ENCODE measurements at places on chromosomes 2 and 18.

DNA sequence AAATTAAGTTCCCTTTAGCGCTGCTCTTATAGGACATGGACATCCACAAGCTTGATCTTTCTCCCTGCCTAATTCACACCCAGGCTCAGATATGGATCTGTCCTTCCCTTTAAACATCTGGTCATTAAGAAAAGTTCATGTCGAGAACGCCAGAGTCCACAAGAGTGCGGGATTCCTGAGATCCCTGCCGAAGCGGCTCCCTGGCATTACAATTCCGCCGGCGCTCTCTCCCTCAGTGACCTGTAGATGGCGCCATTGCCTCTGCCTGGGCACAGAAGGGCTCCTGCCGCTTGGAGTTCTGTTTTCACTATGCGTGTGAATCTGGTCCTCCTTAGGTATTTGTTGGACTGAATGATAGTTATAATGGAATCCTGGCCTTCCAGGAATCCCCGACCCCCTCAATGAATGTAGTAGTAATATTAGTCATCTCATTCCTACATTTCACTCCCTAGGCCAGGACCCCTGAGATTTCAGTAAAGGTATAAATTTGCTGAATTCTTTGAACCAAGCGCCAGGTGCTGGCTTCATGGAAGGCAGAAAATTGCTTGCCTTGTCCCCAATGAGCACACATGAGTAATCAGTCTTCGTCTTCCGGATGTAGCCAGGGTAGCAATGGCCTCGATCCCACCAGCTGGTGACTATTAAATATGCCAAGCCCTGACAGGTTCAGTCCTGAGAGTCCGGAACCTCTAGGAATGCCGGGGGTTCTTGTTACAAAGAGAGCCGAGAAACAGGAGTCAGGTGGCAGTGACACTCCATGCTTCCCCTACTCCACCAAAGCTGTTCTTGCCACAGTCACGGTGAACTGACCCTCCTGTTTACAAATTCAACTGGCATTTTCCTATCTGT, 26.4 kb upstream of the CD207 start:
- DNase-seq, result peak; percentile 64

GRCh38 chr2:120053891-120054290, 41.0 kb downstream of the EPB41L5 start:
- no peak for DNase-seq

GRCh38 chr18:32300914-32301313, 111.1 kb downstream of the MEP1B start:
- DNase-seq, result no peak

GRCh38 chr2:88177556-88177955, 7.4 kb downstream of the THNSL2 start:
- no peak for DNase-seq

- DNase-seq, result no peak
These were observed 184.4 kb downstream of the RTP5 start for GRCh38 chr2:242053921-242054320.

- peak; percentile 26 for DNase-seq
These were observed 43.7 kb downstream of the ARL4C start for GRCh38 chr2:234453216-234453615.

GRCh38 chr2:111143107-111143842, 22.6 kb downstream of the BCL2L11 start:
- no peak for DNase-seq

DNA sequence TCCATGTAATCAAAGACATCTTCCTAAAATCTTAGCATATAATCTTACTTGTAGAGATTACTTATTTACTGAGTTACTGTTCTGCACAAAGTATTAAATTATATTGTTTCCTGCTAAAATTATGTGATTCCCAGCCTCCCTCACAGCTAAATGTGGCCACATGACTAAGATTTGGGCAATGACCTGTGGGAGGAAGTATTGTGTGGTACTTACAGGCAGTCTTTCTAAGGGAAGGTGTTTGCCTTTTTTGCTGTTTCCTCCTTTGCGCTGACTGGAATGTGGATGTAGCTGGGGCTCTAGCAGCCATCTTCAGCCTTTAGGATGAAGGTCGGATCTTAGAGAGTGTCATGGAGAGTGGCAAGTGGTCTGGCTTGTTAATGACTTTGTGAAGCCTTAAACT, 146.3 kb upstream of the APCDD1 start:
- DNase-seq, result no peak

- no peak for DNase-seq
These were observed 28.2 kb upstream of the DNMT3A start for GRCh38 chr2:25369876-25370275.

- DNase-seq, result no peak
These were observed 2.1 kb upstream of the SCG2 start for GRCh38 chr2:223604231-223604630.

DNA sequence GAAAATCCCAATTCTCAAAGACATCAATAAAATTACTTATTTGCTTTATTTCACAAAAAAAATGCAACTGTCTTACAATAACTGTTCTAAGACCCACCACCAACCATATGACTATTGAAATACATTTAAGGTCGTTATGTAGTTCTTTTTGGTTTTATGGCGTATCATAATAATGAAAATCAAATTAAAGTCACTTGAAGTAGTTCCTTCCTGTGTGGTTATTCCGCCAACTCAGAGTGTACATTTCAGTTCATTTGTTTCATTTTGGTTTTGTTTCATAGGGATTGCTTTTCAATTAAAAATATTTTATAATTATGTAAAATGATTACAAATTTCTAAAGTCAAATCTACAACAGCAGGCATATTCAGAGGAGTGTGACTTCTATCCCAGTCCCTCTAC, 45.9 kb upstream of the AAK1 start:
- peak; percentile 10 for DNase-seq

DNA sequence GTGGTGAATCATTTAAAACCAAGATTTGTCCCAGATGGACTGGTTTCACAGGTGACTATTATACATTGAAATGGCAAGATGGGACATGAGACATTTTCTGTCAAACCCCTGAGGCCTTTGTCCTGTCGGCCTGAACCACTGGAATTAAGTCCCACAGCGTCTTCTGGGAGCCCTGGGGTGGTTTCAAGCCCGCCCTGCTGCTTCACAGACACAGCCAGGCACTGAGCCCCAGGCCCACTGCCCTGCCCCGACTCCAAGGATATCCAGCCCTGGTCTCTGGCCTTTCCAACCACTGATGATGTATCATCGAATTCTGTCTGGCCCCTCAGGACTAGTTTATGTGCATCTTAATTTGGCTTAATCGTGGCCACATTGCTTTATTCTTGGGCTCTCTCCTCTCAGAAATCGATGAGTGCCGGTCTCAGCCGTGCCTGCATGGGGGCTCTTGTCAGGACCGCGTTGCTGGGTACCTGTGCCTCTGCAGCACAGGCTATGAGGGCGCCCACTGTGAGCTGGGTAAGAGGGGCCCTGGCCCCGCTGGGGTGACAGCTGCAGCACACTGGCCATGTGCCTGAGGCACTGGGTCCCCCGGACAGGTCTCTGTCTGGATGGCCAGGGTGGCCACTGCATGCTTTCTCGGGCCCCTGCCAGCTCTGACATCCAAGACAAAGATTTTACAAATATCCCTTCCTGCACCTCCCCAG, 39.5 kb downstream of the MTERF4 start:
- DNase-seq, result no peak

- no peak for DNase-seq
These were observed 109.8 kb downstream of the AGAP1 start for GRCh38 chr2:235603659-235604058.

DNA sequence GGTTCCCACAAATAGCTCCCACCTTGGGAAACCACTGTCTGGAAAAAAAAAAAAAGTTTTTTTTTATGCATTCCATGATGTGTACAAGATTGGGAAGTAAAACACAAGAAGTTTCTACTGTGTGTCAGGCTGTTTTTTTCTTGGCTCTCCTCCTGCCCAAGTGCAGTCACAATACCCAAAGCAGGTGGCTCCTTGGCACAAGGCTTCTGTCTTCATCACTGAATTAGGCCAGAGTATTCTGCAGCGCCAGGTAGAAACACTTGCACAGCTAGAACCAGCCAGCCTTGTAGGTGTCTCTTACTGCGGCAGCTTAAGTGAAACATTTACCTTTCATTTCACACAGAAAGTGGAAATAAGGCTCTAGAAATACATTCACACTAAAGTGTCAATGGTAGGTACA, 23.8 kb upstream of the MAL start:
- DNase-seq, result no peak

- DNase-seq, result no peak
These were observed 178.3 kb downstream of the TRIB2 start for GRCh38 chr2:12895017-12895416.

DNA sequence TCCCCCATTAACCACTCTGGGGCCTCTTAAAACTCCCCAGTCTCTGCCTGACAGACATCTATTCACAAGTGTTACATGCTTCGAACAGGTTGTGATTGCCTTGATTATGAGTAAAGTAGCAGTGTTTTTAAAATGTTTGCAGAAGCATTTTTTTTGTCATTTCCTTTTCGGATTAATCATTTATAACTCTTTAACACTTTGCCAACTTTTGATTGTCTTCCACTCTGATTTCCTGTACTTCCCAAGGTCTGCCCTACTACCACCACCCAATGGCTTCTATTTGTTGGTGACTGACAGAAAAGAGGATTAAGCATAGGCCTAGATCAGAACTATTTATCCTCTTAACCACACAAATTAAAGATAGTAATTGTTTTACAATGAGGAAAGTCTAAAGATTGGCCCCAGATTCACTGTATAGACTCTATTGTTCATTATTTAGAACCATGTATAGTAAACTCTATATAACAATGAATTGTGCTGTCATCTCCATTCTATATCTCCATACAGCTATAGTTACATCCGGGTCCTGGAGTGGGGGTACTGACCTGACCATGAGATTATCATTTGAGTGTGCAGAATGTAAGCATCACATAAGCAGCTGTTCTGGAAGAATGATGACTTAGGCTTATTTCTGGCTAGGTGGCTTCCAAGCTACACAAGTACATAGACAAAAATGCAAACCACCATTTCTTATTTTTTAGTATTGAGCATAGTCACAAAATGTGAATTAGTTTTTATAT, 110.3 kb upstream of the RBMS1 start:
- no peak for DNase-seq

DNA sequence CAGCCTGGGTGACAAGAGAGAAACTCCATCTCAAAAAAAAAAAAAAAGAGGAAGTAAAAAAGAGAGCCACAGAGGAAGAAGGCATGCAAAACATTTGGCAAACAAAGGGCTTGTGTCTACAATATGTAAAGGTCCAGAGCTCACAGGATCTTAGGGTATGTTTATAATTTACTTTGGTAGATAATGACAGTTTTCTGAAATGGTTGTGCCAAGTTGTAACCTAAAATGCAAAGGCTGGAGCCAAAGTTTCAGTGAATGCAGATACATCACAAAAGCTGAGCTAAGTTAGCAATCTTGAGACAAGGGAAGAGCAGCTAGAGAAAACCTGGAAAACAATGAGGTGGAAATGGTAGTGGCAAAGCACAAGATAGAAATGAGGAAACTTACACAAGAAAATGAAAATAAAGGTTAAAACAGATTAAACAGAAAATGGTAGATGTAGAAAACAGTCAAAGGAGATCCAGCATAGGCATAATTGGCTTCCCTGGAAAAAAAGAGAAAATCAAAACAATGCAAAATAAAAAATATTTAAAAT, 77.5 kb upstream of the HK2 start:
- DNase-seq, result no peak

DNA sequence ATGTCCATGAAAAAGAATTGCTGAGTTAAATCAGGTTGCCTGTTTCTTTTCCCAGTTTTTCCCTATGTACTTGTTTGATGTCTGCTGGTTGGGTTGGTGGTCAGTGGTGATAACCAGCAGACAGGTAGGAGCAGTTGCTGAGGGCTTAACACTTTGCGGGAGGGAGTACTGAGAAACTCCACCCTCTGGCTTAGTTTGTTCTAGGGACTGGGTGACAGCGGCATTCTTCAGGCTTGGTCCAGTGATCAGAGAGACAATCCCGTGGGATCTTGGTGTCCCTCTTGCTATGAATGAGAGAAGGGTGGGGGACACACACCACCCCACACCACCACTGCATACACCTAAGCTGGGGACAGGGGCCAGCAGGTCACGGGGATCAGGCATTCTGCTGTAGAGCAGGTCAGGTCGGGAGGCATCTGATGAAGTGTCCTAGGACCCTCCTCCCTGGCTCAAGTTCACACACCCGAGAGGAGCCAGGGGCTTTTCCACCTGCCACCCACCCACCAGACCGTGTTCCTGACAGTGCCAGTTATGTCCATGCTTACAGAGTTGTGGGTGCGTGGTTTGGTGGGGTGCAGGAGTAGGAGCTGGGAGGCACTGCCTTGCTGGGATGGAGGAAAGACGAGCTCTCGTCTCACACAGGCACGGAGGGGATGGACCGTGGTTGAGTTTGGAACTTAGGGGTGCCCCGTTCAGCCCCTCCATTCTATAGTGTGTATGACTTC, 21.3 kb upstream of the ALLC start:
- no peak for DNase-seq

DNA sequence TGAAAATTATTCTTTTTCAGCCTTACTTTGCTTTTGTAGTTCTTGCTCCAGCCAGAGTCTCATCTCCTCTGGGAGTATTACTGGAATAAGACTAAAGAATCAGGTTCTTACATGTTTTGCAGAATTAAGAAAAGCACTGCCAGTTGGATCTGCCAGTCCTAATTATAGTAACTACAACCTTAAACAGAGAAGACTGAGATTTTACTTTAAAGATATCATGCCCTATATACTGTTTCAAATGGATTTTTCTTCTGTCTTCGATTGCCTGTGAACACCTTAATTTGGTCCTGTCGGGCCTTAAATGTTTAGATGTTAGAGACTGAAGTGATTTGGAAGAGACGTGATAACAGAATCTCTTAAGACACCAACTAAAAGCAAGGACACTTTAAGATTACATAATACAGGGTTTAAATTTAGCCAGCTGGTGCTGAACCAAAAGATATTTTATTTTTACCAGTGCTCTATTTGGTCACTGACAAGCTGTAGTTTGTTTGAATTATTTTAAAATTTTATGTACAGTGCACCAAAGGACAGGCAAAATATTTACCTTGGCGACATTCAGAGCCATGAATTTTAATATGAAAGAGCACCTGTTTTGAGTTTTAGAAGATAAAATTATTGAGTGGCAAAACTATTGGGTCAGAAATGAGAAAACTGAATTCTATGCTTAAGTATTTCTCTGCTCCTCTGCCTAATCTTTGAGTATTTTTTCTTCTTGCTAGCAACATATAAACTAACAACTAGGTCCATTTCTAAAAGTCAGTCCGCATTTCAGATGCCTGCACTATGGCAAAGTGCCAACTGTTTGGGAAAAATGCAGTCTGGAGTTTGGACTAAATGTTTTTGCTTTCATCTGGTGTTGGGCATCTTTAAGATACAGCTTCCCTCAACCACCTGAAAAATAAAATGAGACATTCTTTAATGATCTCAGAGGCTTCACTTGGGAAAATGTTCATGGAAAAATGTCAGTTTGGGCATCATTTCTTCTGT, 300.0 kb downstream of the XIRP2 start:
- DNase-seq, result no peak

GRCh38 chr2:26559556-26559955, 81.6 kb downstream of the CIB4 start:
- DNase-seq, result no peak

GRCh38 chr2:215002500-215002899, 135.9 kb downstream of the ABCA12 start:
- DNase-seq, result no peak

Data from CD4-positive, alpha-beta T cell treated with Interleukin-6 at 100 ng/mL for 8 hours (primary cell).